DND-41 (cell line): ENCODE measurements at places on chromosomes 13 and 19.

DNA sequence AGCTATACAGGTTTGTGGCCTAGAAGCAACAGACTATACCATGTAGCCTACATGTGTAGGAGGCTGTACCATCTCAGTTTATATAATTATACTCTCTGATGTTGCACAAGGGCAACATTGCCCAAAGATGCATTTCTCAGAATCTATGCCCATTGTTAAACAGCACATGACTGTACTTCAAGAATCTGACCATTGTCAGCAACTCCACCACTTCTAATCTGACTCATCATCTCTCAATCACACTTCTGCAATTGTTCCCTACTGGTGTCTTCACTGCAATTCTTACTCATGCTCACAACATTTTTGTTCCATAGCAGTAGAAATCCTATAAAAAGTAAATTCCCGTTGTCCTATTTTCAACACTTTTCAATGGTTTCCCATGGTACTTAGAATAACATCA is 63.9 kb upstream of the ATXN8OS start:
- H3K4me3 ChIP-seq = no peak overlapping the region
- H3K4me1 ChIP-seq = no peaks in the 10 kb centered on the region
- H3K27ac ChIP-seq = no peak overlapping the region
- no peak for DNase-seq
- no peaks in the 10 kb centered on the region for H3K27me3 ChIP-seq

DNA sequence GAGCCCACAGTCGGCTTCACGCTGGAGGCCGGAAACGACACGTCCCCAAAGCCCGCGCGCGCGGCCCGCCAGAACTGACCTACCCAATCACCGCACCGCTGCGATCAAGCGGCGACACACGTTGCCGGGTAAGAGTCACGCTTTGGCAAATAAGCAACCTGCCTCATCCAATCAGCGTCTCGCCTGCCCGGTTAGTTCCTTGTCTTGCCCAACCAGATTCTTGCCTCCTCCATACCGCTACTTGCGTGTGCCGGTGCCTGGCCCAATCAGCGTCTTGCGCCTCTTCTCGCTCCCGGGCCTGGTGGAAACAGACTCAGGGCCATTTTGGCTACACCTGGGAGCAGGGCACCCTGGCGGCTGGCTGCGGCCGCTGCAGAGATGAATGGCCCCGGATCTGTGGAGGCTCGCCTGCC is 11.6 kb upstream of the ZNF544 start:
- 0 out of 2 replicates have a peak, but pooled peaks cover 2% of the 10 kb centered on the region for H3K4me1 ChIP-seq
- H3K27me3 ChIP-seq = no peaks in the 10 kb centered on the region

DNA sequence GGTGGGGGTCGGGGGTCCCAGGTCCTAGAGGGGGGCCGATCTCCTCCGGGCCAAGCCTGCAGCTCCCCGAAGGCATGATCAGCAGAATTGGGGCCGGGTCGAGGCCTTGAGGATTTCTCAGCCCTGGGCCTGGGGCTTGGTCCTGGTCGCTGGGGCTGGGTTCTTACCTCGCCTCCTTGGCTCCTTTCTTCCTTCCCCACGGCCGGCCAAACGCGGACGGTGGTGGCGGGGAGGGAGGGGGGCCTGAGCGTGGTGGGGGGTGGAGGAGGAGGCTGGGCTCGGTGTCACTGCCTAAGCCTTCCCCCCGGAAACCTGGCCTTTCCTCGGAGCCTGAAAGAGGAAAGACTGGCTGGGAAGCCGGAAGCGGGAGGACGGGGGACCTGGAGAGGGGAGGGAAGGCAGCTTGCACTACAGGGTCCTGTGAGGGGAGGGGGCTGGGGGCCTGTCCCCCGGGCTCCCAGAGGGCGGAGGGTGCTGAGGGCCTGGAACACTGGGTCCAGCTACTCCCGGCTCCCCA is at the start of gene ZNF579:
ZNF579 (minus strand) TSS at position 221 of the 517 bp plus-strand sequence. CDS start 1,209 bp downstream, outside the sequence.
- peak within 1 kb of the TSS; percentile 80 for H3K27ac ChIP-seq
- H3K27me3 ChIP-seq = no peaks in the 10 kb centered on the region

DNA sequence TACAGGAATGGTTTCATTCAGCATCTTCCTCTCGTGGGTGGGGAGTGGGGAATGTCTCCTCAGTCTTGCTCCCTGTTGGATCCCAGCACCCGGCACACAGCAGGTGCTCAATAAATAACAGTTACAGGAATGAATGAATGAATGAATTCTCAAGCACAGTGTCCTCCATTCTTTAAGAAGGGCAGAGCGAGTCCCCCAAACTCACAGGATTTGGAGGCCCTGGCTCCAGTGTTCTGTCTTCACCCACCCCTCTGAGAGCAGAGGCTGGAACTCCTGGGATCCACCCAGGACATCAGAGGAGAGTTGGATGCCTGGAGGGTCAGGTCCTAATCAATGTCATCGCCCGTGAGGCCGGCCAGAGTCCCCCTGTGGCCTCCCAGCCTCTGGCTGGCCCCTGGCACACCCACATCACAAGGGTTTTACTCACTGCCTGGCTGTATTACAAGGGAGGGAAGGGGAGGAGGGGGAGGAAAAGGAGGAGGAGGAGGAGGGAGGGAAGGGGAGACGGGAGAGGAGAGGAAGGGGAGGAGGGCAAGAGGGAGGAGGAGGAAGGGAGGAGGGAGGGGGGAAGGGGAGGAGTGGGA is 8.7 kb upstream of the CREB3L3 start:
- no peaks in the 10 kb centered on the region for H3K27me3 ChIP-seq
- peaks cover 9% of the 10 kb centered on the region for H3K4me1 ChIP-seq
- H3K4me3 ChIP-seq = no peak overlapping the region

DNA sequence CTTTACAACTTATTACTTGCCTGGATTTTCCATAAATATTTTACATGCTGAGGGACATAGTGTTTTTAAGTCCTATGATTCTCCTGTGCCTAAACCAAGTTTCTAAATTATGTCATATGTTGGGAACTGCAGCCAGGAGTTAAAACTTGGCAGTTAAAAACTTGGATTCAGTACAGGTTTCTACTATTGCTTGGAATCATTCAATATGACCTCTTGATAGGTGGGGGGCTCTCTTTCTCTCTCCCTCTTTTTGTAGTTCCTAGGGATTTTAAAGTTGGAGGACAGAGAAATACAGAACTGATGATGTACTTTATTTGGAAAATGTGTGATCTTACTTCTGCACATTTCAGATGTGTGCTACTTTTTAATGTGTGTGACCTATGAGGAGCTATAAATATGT is 4.7 kb downstream of the CSNK1A1L start:
- H3K4me3 ChIP-seq = no peak overlapping the region
- H3K27ac ChIP-seq = no peak overlapping the region
- H3K36me3 ChIP-seq = no peaks in the 10 kb centered on the region

GRCh38 chr13:27481766-27482165 is 31.4 kb upstream of the MTIF3 start:
- 0 out of 2 replicates have a peak, but pooled peaks cover 6% of the 10 kb centered on the region for H3K4me1 ChIP-seq
- H3K36me3 ChIP-seq = no peaks in the 10 kb centered on the region
- H3K4me3 ChIP-seq = no peak overlapping the region
- no peaks in the 10 kb centered on the region for H3K27me3 ChIP-seq
- no peak for DNase-seq

- peaks cover 16% of the 10 kb centered on the region for H3K27me3 ChIP-seq
- no peak overlapping the region for H3K27ac ChIP-seq
- H3K4me3 ChIP-seq = no peak overlapping the region
- no peaks in the 10 kb centered on the region for H3K36me3 ChIP-seq
- no peaks in the 10 kb centered on the region for H3K4me1 ChIP-seq
Observed at GRCh38 chr19:39729594-39729993, 8.2 kb downstream of the CLC start.

DNA sequence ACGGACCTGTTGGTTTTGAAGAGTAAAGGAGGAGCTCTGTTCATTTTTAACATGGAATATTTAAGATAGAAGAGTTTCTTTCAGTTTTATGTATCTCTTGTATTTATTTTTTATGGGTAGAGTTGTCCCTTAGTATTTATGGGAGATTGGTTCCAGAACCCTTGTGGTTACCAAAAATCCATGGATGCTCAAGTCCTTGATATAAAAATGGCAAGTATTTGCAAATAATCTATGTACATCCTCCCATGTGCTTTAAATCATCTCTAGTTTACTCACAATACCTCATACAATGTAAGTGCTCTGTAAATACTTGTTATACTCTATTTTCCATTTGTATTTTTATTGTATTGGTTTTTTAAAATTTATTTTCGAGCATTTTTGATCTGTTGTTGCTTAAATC is 63.1 kb downstream of the TM9SF2 start:
- H3K4me3 ChIP-seq = no peak overlapping the region
- no peak overlapping the region for H3K27ac ChIP-seq
- DNase-seq = no peak
- H3K36me3 ChIP-seq = peaks cover 53% of the 10 kb centered on the region
- H3K27me3 ChIP-seq = no peaks in the 10 kb centered on the region

GRCh38 chr19:8331263-8331845 is 10.1 kb downstream of the RPS28 start:
- H3K4me1 ChIP-seq = no peaks in the 10 kb centered on the region
- H3K27ac ChIP-seq = no peak overlapping the region
- no peaks in the 10 kb centered on the region for H3K36me3 ChIP-seq
- H3K27me3 ChIP-seq = no peaks in the 10 kb centered on the region

- no peak for DNase-seq
- no peaks in the 10 kb centered on the region for H3K27me3 ChIP-seq
- no peaks in the 10 kb centered on the region for H3K4me1 ChIP-seq
- no peak overlapping the region for H3K27ac ChIP-seq
Observed at GRCh38 chr13:93227878-93228642, 1.5 kb downstream of the GPC6 start.

DNA sequence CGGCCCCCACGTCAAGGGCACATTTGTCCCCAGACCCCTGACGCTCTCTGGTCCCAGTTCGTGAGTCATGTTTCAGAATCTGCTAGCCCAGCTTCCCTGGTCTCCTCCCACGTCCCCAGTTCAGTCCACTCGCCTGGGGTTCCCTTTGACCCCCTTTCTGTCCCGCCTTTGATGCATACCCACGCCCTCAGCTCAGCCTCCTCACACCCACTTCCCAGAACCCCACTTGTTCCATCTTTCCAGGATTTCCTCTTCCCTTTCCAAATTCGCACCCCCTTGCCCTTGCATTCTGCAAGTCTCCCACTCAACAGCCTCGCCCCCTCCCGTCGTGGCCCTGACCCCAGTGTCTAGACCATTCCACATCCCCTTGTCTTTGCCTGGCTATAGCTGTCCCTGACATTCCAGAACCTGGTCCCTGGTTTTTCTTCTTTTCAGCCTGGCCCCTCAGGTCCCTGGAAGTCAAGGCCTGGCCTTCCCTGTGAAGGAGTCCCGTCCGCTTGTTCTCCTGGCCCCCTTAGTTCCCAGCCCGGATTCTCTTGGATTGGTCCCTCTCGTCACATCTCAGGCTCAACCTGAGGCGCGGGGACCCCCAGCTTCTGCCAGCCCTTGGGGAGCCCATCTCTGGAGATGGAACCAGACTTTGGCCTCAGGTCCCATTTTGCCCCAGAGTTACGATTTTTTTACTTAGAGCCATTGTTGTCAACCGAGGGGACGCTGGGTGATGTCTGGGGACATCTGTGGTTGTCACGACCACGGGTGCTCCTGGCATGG is 1.3 kb downstream of the NCLN start:
- H3K4me3 ChIP-seq = peak overlapping the region; percentile 93
- peaks cover 65% of the 10 kb centered on the region for H3K4me1 ChIP-seq
- DNase-seq = no peak

DNA sequence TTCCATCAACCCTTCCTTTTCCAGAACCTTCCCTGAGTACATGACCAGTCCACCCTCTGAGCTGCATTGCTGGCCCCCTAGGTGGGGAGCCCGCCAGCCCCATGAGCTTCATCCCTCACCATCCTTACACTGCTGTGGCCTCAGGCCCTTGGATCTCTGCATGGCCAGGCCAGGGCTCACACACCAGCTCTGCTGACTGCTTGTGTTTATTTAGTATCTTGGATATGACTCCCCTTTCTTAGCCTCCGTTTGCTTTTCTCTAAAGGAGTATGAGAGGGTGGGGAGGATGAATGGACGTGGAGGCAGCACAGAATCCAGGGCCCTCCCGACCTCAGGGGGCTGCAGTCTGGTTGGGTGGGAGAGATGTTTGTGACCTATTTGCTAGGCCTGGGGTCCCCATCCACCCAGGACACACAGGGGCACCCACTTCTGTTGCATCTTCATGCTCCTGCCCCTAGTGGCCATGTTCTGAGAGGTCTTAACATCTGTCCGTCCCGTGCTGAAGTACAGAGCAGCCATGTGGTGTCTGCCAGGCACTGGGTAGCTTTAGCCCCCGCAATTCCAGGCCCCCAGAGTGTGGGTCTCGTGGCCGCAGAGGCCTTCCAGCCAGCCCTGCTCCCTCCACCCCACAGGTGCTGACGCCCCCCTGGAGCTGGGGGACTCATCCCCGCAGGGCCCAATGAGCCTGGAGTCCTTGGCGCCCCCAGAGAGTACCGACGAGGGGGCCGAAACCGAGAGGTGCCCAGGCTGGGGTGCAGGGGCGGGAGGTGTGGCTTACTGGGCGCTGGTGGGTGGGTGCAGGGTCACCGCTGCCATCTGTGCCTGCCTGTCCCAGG is 13.0 kb downstream of the ARHGEF1 start:
- peaks cover 10% of the 10 kb centered on the region; the same call in 1 of the 2 replicates for H3K4me1 ChIP-seq
- H3K27ac ChIP-seq = peak overlapping the region; percentile 44; the same call in 1 of the 2 replicates
- H3K27me3 ChIP-seq = no peaks in the 10 kb centered on the region
- no peak for DNase-seq
- H3K4me3 ChIP-seq = no peak overlapping the region

DNA sequence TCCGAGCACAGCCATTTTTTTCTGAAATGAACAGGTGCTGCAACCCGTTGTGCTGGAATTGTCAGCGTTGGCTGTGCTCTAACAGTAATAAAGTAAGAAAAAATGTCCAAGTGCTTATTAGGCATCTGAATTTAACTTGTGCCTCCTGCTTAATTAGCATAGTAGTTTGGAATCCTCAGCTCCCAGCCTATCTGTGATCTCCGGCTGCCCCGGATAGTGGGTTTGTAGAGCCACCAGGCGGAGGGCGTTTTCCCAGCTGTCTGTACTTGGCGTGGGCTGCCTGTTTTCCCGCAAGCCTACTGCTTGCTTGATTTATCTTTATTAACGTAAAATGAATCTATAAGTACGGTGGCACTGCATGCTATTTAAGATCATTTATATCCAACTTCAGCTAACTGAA is 137.9 kb downstream of the MTUS2 start:
- no peak overlapping the region for H3K4me3 ChIP-seq
- H3K4me1 ChIP-seq = no peaks in the 10 kb centered on the region
- H3K27ac ChIP-seq = no peak overlapping the region
- H3K27me3 ChIP-seq = no peaks in the 10 kb centered on the region
- no peak for DNase-seq
- no peaks in the 10 kb centered on the region for H3K36me3 ChIP-seq

DNA sequence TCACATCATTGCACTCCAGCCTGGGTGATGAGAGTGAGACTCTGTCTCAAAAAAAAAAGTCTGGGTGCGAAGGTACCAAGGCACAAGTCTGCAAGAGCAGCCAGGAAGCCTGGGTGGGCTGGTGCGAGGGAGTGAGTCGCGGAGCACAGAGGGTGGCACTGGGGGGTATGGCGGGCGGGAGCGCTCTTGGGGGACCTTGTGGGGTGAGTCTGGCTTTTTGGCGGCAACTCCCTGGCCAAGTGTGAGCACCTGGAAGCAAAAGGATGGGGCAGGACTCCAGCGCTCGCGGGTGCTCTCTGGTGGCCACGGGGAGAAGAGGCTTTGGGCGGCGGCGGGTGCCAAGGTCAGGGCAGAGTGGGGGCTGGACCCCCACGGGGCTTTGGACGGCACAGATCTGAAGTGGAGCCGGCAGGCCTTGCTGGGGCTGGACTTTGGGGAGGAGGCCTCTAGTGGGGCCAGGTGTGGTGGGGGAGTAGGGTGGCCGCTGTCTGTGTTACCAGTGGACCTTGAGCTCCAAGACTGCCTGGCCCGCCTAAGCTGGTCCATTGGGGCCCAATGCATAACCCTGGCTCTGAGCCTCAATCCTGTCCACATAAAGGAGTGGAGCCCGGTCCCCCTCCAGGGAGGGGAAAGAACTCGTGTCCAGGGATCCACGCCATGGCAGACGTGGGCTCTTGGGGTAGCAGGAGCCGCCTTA is 1.6 kb downstream of the P2RY11 start:
- H3K4me3 ChIP-seq = no peak overlapping the region
- peak; percentile 67 for DNase-seq
- H3K4me1 ChIP-seq = peaks cover 10% of the 10 kb centered on the region
- no peak overlapping the region; the same call in 1 of the 2 replicates for H3K27ac ChIP-seq
- H3K27me3 ChIP-seq = no peaks in the 10 kb centered on the region
- H3K36me3 ChIP-seq = peaks cover 84% of the 10 kb centered on the region
